ENCODE measurements at places on chromosomes 1 and 21.

DNA sequence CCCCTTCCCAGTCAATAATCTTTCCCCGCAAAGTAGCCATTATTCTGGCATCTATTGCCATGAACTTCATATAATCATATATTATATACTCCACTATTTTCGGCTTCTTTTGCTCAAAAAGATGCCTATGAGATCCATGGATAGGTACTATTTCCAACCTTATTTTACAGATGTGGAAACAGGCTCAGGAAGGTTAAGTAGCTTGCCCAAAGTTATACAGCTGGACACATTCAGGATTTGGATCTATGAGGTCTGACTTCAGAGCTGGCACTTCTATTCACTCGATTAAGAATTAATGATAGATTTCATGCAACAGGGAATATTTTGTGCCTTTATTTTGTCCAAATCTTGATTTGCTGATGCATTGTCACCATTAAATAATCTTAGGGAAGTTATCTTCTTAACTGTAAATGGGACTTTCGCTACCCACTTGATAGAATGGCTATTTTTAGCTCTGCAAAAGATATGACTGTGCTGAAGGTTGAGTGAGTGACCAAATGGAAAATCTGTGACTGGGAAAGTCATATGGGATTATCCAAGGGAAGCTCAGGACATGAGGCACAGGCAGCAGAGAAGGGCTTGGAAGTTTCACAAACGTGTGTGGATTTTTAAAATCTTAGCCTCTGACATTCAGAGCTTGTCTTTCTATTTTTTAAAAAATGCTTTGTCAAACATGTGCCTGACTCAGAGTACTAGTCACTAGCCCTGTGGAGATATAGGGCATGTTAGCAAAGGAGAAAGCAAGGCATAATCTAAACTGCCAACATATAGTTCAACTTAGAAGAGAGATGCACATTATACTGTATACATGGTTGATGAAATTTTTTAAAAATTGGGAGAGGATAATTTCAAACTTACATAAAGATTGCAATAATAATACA lies 36.5 kb downstream of the GIPC2 start:
- DNase-seq: no peak

- no peak for DNase-seq
Measured at GRCh38 chr1:117030271-117030877, 28.8 kb downstream of the CD101 start.

DNA sequence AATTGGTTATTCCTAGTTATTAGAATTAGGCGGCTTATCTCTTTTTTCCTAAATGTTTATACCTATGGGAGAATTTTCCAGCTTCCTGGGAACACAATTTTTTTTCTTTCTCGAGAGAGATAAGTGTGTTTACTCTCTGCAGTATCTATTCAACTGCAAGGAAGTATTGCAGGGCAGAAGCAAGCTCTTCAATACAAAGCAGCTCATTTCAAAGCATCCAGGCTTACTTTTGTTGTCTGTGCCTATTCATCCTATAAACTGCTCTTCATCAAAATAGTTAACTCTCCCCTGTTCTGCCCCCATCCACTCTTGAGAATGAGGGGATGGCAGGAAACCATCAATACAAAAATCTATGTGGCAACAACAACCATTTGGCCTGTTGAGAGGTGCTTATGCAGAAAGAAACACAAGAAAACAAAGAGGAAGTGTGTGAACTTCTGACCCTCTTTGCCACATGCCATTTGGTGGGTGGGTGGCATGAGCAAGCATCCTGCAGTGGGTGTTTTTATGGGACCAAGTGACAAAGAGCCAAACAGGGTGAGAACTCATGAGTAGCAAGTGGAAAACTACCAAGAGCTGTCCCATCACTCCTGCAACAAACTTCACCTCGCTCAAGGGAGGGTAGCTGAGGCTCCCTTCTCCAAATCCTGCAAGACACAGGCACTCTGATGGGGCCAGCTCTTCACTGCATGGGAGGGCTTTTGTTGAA lies 50.6 kb upstream of the MRPS6 start:
- no peak for DNase-seq

GRCh38 chr1:29240400-29240837 lies 4.1 kb downstream of the PTPRU start:
- DNase-seq: no peak

All from NCI-H1417 treated with DMSO at 0.1 percent for 48 hours (cell line).